ENCODE measurements at places on chromosomes 5 and 9. TPM values are rescaled to one million over a fixed set of nuclear protein-coding genes. Genes with fewer than 3 reads are reported as not detected.

Gene GPRIN1
- 35.9 TPM for total RNA-seq

Gene CA9
- 0.63 TPM for total RNA-seq

Gene SCGB3A2
- total RNA-seq = not detected

Gene TMEM174
- not detected for total RNA-seq

Gene ANP32B
- 220 TPM for total RNA-seq

Gene HINT1
- total RNA-seq = 264 TPM

Gene RNF224
- not detected for total RNA-seq

Gene SH3RF2
- total RNA-seq = 1.0 TPM

Gene PCDHA1
- total RNA-seq = 0.07 TPM

Gene FBXL7
- 20.8 TPM for total RNA-seq

Gene PCDHGB1
- total RNA-seq = 2.8 TPM

Gene PRR16
- total RNA-seq = not detected

Gene FAM169A
- total RNA-seq = 11.6 TPM

Gene OR1J2
- not detected for total RNA-seq

Gene PCDHAC1
- 4.1 TPM for total RNA-seq

Gene GABRG2
- total RNA-seq = 2.8 TPM

Gene ACTBL2
- not detected for total RNA-seq

Gene SLC6A18
- not detected for total RNA-seq

Gene PTBP3
- total RNA-seq = 46.8 TPM

Gene PTGES
- total RNA-seq = 1.1 TPM

GRCh38 chr9:91764661-91765060, 185.4 kb downstream of the ROR2 start:
- DNase-seq = no peak

GRCh38 chr9:93308158-93308602, 124.2 kb downstream of the WNK2 start:
- no peak for DNase-seq

DNA sequence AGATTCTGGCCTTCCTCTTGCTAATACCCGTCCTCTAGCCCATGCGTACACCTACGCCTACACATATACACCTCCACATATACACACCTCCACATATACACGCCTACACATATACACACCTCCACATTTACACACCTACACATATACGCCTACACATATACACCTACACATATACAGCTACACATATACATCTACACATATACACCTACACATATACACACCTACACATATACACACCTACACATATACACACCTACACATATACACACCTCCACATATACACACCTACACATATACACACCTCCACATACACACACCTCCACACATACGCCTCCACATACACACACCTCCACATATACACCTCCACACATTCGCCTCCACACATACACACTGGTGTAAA, 27.2 kb downstream of the AK3 start:
- DNase-seq = no peak

GRCh38 chr5:144547098-144547499, 376.4 kb downstream of the KCTD16 start:
- no peak for DNase-seq

DNA sequence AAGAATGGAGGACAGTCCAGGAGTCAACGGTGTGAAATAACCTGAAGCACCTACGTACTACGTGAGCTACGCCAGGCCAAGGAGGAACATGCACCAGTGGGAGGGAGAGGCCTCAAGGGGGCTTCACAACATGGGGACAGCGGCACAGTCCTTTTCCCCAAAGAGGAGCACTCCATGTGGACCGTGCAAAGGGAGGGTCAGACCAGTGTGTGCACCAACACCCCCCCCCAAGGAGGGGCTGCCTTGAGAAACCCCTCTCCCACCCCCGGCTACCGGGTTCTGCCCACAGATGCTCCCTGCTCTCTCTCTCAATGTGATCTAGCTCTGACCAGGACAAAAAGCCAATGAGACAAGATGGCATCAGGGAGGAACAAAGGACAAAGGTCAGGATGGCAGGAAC, 68.6 kb downstream of the PRRT1B start:
- no peak for DNase-seq

DNA sequence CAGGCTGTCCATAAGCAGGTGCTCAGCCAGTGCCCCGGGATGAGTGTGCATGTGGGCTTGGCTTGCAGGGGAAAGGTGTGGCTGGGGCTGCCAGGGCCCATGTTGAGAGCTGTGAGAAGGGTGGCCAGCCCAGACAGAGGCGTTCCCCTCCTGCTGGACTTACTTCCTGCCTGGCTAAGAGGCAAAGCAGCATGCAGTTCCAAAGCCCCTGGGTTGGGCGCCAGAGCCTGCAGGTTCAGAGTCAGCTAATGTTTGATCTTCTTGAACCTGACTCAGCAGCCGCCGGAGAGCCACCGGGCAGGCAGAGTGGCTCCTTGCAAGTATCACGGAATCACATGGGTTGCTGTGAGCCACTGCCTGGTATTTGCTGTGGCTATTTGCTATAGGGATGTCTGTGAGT, 168.4 kb upstream of the MAP1B start:
- no peak for DNase-seq

- DNase-seq = no peak
Measured at GRCh38 chr9:93950619-93951601, 4.2 kb downstream of the BARX1 start.

DNA sequence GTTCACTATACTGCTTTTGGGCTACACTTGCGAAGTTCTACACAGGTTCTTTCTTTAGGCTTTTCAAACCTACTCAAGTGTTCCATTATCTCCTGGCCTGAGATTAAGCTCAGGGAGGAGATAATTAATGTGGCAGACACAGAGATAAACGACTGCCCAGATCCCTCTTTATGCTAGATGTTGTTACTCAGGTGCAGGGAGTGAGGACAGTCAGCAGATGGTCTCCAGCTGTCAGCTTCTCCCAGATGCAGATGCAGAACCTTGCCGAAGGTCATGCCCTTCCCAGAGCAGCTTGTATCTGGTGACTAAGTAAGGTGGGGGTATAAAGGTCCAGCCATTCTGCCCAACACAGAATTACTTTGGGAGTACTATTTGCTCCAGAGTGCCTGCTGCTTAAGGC, 166.2 kb downstream of the ZNF462 start:
- DNase-seq = no peak

- no peak for DNase-seq
Measured at GRCh38 chr5:87233143-87233542, 34.5 kb upstream of the RASA1 start.

- no peak for DNase-seq
Measured at GRCh38 chr5:569358-569867, 42.7 kb upstream of the CEP72 start.

DNA sequence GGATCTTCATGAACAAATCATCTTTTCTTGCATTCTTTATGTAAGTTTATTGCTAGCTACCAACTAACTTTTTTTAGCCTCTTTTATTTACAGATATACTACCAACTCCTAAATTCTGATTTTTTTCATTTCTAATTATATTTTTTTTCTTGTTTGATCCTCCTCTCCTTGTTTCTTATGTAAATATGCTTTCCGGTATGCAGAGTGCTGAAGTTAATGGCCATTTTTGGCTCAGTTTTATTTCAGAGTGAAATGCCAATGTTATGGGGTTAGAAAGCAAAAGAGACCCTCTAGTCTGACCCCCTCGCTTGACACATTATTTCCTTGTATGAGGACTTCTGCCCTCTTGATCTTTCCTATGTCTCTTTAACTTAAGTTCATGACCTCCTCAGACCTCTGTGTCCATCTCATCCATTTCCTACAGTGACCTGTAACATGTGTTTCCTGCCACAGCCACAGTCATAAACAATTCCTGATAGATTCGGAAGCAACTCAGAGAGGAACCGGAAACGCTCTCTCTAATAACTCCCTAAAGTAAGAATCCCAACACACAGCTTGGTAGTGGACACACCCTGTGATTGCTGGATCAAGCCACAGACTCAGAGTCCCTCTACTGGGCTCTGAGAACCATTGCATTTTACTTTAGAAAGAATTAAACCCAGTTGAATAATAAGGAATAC, 42.9 kb upstream of the AFAP1L1 start:
- DNase-seq = no peak

DNA sequence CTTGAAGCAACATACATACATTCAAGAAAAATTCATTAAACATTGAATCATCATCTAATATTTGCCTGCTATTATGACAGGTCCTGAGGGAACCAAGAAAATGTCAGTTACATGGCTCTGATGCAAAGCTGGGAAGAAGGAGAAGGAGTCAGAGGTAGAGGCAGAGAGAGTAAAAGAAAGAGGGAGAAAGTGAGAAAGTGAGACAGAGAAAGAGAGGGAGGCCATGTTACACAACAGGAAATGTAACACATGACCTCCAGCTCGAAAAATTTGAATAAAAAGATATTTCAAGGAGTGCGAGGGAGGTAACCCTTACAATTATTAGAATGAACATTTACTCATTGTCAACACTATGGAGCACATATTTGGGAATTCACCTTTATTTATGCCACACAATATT, 189.7 kb downstream of the PDE4D start:
- no peak for DNase-seq

- no peak for DNase-seq
Measured at GRCh38 chr5:7131680-7132079, 264.3 kb upstream of the ADCY2 start.

DNA sequence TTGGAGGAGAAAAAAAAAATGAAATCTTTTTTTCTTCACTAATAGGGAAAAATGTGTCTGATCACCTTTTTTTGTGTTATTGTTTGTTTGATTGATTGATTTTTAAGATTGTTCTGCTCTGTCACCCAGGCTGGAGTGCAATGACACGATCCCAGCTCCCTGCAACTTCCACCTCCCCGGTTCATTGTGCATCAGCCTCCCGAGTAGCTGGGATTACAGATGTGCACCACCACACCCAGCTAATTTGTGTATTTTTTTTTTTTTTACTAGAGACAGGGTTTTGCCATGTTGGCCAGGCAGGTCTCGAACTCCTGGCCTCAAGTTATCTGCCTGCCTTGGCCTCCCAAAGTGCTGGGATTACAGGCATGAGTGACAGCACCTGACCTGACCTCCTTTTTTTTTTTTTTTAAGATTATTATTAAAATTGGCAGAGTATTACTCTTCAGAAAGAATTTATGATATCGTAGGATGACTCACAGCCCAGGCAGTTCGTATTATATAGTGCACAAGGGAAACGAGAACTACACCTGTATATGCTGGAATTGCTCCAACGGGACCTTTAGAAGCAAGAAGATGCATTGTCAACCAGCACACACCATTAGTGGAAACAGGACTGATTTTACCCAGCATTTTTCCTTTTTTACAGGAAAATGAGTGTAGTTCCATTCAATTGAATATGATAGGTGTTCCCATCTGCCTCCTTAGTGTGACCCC, 27.7 kb downstream of the FUBP3 start:
- no peak for DNase-seq

DNA sequence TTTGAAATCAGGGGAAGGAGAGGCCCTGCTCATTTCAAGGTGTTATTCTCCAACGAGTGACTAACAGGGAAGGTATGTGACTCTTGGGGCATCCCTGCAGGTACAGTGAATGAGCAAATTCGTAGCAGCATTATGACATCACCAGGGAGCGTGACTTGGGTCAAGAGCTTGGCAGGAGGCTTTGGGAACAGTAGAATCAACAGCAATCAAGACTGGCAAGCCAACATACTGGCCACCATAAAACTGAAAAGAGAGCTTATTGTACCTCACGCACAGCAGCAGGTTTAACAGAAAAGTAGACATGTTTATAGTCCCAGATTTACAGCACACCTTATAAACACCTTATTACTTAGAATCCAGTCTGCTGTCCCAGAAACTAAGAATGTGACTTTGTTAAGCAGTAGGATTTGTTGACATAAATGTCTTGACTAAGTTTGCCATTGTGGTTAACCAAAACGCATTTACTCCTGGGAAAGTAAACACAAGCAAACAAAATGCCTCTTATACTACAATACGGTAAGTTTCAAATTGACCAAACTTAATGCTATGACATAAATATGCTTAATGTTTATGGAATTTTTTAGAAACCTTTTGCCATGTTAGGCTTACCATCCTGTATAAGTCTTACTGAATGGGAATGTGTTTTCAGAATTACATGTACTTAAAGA, 297.8 kb downstream of the NPR3 start:
- DNase-seq = no peak

- no peak for DNase-seq
Measured at GRCh38 chr9:89482056-89482851, 15.7 kb downstream of the SEMA4D start.

- peak; percentile 42 for DNase-seq
Measured at GRCh38 chr9:37036776-37037502, 2.9 kb upstream of the PAX5 start.

- DNase-seq = no peak
Measured at GRCh38 chr5:112064271-112064701, 307.3 kb upstream of the NREP start.

- no peak for DNase-seq
Measured at GRCh38 chr5:74009502-74009901, 383.5 kb downstream of the ARHGEF28 start.

DNA sequence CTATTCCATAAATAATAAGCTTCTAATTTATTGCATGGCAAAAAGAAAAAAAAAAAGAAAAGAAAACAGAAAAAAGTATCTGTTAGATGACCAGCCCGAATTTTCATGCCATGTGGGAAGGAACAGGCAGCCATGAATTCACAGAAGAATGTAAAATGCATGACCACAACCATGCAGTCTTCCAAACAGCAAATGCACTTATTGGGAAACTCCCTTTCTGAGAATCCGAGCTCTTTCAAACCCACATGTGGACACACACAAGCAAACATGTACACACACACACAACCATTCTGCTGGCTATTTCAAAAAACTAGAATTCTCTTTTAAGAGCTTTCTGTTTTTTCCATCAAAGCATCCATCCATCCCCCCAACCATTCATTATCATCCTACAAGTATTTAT, 236.1 kb downstream of the DNAH5 start:
- no peak for DNase-seq

- DNase-seq = peak; percentile 34
Measured at GRCh38 chr9:117073539-117074341, 341.1 kb downstream of the ASTN2 start.

- DNase-seq = no peak
Measured at GRCh38 chr5:149675610-149676201, 54.4 kb upstream of the PPARGC1B start.

GRCh38 chr5:150671509-150672236, 10.6 kb downstream of the MYOZ3 start:
- DNase-seq = no peak

DNA sequence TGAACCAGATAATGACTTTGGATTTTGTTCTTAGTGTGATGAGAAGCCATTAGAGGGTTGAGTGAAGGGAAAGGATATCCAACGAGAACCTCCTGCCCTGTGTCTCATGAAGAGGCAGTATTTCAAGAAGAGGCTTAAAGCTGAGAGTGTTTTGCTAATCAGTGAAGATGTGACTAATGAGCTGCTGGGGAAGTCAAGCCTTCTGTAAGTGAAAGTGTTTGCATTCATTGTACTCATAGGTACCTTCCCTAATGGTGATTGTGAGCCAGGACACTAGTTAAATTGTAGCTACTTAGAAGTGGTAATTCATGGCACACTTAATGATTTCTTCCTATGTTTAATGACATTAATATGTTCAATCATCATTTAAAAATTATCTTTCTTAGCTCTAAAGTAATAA, 23.7 kb downstream of the PIP5K1B start:
- DNase-seq = no peak

GRCh38 chr9:116549786-116550660, 137.1 kb upstream of the TRIM32 start:
- no peak for DNase-seq

GRCh38 chr9:77982581-77983319, 48.9 kb downstream of the GNAQ start:
- no peak for DNase-seq

Data from neural crest cell (in vitro differentiated cells).